Stimulated activated CD4-positive, alpha-beta T cell treated with anti-CD3 and anti-CD28 coated beads, Interleukin-12 subunit alpha, Interleukin-12 subunit beta, amount 100 ng/mL, for 24 hours (primary cell): ENCODE measurements at places on chromosomes 4 and X.

- no peak for DNase-seq
Observed at GRCh38 chrX:149950681-149951080, 12.4 kb upstream of the EOLA2 start.

DNA sequence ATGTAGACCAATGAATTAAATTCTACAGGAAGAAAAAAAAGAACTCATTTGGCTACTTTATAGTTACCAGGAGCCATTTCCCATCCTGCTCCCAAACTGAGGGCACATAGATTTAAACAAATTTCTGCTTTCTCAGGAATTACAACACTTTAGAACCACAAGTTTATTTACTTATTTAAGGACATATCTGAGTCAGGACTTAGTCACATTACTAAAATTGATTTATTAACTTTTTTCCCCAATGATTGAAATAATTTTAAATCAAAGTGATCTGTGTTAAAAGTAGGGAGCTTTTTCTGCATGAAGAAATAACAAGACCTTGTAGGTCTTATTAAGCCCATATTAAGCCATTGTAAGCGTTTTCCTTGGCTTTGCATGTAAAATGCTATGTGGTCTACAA is 291.0 kb upstream of the HAND2 start:
- no peak for DNase-seq

DNA sequence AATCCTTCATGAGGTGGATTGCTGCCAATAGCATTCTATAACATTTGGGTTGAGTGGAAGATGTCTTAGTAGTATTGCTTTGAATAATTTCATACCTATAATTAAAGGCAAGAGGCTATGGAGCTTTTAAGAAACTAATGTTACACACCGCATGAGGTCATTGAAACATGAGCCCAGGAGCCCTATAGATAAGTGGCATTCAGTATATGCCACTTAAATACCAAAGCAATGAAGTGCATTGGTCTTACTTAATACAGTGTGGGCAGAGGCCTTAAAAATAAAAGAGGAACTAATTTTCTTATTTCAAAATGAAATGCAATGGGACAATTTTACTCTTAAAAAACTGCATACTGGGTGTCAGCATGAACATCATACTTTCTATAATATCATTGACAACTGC is 47.5 kb downstream of the SPATA18 start:
- no peak for DNase-seq

DNA sequence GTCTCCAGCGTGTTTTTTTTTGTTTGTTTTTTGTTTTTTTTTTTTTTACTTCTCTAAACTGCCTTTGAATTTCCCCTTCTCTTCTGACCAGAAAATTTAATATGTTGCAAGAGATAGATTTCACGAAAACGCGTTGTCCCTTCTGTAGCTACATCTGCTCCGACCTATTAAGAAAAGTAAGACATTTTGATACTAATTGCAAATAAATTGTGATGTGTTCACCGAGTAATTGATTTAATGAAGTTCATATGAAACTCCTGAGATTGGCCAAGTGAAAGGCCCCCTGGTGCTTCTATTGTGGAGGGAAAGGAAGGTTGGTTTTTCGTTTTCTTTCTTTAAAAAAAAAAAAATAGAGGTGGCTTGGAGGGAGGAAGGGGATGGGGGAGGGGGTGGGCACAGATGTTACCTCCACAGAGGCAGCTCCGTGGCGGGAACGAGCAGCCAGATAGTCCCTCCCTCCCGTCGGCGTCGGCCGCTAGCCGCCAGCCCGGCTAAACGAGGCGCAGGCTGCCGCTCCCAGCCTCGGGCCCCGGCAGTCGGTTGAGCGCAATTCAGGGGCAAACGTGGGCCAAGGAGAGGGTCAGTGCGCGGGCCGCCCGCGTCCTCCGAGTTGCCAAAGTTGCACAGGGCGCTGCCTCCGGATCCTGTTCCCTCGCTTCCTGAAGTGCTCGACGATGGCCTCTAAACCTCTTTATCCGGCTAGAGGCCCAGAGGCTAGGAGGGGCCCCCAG is 139.1 kb upstream of the ZIC3 start:
- no peak for DNase-seq

- no peak for DNase-seq
Observed at GRCh38 chr4:164540987-164541386, 212.9 kb upstream of the SMIM31 start.

- peak; percentile 17 for DNase-seq
Observed at GRCh38 chr4:82430964-82431745, 765 bp downstream of the ENOPH1 start.

- no peak for DNase-seq
Observed at GRCh38 chr4:35725131-35725530, 519.2 kb downstream of the ARAP2 start.

DNA sequence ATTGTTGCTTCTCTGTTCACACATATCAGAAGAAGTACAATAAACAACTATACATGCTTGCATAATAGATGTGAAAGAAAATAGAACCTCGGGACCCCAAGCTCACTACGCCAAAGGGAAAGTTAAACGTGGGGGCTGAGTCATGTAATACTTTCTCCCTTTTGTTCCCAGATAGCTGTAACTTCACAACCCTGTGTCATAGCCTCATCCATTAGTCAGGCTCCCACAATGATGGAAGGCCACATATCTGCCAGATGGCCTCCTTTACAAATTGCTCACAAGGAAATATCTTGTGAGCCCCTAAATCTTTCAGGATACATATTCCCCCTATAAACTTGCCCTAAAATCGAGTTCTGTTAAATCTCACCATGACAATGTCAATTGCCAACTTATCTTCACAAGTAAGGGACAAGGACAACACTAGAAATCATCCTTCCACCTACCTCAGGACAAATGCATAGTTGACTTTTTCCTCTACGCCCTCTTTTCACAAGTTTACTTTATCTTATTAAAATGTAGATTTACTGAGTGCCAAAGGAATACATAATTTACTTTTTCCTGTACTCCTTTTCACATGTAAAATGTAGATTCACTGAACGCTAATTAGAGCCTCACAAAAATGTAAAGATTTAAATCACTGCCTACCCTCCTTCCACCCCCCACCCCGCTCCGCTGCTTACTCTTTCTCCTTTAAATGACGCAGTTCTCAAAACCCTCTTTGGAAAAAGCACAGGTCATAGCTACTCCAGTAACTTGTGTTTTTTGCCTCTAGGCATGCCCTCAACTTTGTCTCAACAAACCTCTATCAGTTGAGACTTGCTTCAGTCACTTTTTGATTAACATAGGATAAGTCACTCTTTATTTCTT is 477.1 kb downstream of the DTHD1 start:
- DNase-seq: no peak

DNA sequence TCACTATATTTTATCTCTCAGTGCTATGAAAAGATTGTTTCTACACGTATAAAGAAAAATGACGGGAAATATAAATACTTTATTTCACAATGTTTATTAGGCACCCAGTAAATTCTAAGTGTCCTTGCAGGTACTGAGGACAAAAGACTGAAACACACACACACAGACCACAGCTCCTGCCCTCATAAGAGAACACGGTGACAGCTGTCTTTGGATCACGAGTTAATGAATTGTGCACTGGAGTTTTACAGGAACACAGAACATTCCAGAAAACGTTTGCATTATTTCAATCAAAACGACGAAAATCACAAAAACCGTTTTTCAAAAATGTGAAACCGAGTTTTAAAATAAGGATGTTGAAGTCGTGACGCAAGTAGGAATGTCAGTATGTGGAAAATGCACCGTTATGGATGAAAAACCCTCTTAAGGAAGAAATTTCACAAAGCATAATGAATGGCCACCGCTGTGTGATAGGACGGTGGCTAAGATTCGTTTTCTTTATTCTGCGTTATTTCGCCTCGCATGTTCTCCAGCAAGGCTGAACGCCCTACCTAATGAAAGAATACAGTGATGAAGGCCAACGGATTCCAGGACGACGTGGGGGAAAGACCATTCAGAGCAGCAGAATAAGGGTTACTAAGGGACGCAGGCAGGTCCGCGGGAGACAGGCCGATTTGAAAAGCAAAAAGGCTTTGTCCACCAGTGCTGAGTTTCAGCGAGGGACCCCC is 24.2 kb downstream of the FAM156A start:
- no peak for DNase-seq

DNA sequence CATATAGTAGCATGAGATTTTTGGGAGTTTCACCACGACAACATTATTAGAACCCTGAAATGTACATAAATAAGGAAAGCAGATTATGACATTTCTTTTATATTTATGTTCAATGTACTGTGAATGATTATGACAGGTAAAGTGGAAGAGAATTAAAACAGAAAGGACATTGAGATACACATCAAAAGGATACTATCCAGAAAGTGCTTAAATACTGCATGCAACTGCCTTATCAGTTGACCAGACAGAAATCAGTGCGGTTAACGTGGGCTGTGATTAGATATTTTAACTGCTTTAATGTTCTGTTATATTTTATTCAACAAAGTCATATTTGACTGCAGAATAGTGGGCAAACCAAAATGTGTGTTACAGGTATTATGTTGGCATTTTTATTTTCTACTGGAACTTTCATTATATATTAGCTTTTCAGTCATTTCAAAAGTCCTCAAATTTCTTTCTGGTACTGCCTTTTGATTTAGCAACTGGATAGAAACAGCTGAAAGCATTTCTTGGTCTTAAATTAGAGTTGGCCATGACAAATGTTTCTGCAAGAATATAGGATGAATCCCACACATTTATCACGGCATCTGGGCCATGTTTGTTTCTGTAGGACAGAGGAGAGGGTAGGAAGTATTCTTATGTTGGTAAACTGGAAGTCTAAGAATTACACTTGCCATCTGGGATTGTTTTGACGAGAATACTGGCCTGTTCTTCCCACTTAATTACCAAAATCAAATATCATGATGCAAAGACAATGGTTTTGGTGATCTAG is 255.2 kb downstream of the SLC39A8 start:
- no peak for DNase-seq

- DNase-seq: no peak
Observed at GRCh38 chr4:141390571-141390970, 169.9 kb downstream of the ZNF330 start.

GRCh38 chr4:23887989-23888388 is 1.9 kb downstream of the PPARGC1A start:
- no peak for DNase-seq

- DNase-seq: no peak
Observed at GRCh38 chr4:19135895-19136633, 1114.5 kb upstream of the LCORL start.

DNA sequence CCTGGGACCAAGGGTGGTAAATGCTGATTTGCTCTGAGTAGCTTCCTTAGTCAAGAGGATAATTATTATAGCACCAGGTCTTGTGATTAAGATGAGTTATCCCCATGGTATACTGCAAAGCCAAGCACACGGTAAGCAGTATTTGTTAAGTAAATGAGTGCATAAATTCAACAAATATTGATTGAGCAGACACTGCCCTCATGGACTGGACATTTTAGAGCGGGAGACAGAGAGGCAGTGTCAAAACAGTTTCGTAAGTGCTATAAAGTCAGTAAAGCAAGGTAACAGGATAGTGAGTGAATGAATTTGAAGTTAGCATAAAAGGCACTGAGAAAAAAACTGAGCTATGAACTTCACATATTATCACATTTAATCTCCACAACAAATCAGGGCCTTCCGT is 13.9 kb downstream of the PHF8 start:
- DNase-seq: no peak

DNA sequence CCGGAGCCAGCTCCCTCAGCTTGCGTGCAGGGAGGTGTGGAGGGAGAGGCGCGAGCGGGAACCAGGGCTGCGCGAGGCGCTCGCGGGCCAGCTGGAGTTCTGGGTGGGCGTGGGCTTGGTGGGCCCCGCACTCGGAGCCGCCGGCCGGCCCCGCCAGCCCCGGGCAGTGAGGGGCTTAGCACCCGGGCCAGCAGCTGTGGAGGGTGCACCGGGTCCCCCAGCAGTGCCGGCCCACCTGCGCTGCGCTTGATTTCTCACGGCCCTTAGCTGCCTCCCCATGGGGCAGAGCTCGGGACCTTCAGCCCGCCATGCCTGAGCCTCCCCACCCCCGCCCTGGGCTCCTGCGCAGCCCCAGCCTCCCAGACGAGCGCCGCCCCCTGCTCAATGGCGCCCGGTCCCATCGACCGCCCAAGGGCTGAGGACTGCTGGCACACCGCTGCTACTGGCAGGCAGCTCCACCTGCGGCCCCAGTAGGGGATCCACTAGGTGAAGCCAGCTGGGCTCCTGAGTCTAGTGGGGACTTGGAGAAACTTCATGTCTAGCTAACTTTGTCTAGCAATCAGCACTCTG is 37.8 kb upstream of the SMARCAD1 start:
- no peak for DNase-seq

DNA sequence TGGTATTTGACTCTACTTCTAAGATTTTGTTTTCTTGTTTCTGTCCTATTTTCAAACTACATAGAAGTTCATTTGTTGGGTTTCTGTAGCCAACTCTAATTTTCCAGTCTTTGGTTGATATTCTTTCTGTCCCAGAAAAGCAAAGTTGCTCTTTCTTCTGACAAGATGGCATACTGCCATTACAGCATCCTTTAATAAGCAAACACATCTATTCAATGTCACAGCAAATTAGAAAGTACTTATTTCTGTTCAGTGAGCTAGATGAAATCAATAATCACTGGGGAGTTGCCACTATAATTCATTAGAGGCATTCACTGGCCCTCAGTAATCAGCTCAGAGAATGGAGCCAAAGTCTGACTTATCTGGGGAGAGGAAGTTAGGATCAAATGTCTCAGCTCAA is 1258.0 kb upstream of the IGFBP7 start:
- DNase-seq: no peak

DNA sequence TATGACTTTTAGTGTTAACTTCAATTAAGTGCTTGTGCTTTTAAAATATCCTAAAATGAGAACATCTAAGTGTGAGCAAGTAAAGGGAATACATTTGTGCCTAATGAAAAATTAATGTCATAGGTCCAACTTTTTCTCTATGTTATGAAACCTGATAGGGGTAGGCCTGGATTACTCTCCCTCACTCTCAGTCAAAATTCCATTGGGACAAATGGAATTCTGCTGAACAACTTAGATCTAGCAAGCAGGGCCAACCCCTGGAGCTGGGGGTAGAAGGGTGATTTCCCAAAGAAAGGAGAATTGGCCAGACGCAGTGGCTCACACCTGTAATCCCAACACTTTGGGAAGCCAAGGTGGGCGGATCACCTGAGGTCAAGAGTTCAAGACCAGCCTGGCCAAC is 67.4 kb downstream of the EDNRA start:
- no peak for DNase-seq

DNA sequence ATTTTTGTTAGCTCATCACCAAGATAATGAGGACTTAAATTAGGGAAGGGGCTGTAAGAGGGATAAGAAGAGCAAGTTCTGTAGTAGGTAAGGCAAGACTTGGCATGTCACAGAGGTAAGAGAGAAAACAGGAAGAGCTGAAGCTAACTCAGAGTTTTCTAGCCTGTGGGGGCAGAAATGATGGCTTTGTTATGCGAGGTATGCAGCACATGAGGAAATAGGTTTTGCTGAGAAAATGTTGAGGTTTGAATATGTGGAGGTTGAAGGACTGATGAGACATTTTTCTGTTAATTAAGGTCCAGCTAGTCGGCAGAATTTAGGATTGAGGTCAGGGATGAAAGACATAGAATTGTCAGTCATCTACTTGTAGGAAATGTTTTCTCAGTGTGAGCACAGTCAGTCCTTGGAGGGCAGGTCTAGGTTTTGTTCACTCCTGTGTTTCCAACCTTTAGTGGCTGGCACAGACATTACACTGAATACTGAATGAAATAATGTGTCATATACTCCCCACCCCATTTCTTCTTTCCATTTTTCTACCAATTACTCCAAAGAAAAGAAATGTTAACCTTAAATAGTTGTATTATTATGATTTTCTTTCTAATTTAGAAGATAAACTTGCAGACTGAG is 154.0 kb upstream of the AADAT start:
- no peak for DNase-seq
